GM12878 (cell line): ENCODE measurements at places on chromosomes 7 and 10.

DNA sequence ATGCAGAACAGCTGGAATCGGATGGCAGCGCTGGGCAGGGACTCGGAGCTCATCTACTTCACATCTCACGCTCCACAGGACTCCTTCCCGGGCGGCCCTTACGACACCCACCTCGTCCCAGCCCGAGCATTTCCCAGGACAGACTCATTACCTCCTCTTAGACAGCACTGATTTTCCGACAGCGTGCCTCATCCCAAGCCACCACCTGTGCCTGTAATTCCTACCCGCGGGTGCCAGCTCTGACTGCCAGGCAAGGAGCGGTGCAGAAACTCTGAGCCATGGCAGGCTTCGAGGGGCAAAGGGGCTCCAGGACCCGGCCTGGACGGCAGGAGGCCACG is 25.6 kb downstream of the GPER1 start:
- no peak for DNase-seq

DNA sequence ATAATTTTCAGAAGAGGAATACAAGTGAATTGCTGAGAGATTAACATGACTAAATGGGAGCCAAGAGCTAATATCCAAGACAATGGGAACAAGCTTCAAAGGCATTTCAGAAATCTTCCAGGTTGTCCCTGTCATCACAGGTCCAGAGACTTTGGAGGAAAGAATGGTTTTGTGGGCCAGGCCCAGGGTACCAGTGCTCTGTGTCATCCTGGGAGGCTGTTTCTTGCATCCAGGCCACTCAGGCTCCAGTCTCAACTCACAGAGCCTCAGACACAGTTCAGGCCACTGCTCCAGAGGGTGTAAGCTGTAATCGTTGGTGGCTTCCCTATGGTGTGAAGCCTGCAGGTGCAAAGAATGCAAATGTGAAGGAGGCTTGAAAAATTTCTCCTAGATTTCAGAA is 170.4 kb upstream of the NRG3 start:
- DNase-seq: no peak

DNA sequence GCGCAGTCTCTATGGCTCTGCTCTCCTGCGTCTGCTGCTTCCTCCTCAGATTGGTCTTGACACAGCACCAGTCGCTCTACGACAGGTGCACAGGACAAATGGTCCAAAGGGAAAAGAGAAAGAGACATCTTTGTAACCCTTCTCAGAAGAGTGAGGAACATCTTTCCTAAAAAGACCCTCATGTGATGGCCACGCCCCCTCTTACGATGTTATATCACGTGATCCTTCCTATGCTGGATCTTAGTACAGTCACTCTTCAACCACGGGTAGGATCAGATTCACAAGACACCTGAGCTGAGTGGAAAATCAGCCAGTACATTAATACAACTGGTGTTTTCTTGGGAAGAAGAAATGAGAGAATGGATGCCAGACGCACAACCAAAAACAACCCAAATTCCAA is 262.2 kb upstream of the CELF2 start:
- no peak for DNase-seq

DNA sequence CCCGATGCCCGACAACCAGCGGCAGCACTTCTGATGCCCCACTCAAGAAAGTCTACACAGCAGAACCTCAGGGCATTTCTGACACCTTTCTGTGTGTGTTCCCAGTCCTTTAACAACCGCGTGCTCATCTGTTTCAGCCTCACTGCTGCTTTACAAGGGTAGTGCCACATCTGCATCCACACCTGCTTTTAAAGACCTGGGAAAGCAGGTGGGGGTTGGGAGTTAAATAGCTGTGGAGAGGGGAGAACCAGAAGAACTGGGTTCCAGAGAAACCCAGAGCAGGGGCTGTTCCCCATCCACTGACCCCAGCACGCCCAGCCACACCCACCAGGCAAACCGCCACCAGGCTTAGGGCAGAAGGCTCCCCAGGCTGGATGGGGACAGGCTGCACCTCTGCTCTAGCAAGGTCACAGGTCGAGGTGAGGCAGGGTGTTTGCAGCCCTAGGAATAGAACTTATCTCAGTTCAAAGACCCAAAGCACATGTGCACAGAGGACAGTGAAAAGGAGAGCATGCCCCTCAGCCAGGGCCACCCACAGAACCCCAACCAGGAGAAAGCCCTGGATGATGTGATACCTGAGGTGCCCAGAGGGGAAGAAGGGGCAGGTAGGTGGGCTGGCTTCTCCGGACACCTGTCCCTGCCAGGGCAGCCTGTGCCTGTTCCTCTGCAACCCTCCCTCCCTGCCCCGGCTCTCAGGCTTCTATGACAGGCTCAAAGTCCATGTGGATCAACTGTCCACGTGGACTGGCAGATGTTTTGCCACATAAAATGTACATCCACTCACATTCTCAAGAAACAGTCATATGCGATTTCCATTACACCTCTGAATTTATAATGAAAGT is 51.3 kb downstream of the COBL start:
- no peak for DNase-seq

GRCh38 chr10:64039198-64039597 is 518.0 kb downstream of the REEP3 start:
- peak; percentile 20 for DNase-seq

- DNase-seq: peak; percentile 92
These were observed 10.3 kb upstream of the IFIT1B start for GRCh38 chr10:89367529-89367928.

GRCh38 chr10:90884431-90884830 is 12.7 kb downstream of the RPP30 start:
- no peak for DNase-seq

DNA sequence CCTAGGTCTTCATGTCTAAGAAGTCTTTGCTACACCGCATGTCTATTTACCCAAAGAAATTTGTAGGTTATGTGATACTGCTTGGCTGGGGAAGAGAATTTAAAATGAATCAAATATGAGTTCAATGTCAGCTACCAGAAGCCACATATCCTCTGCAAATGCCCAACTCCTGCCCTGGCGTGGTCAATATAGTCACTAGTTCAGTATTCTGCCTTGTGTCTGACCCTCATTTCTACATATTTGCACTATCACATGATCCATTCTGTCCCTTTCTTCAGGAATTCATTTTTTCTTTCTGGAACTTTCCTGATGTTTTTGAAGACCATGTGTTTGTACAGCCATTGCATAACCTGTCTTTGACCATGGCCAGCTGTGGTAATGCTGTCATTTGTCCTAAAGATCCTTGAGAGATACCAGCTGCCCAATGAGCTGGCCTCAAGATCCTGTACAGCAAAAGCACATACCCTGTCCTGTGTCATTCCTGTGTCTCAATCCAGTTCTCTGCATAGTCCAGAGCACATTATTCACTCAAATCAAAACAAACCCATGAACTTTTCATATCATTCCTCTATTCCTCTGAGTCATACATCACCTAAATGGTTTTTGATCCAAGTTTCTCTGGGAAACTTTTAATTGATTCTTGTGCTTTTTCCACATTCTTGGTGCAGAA is 524.5 kb downstream of the PARD3 start:
- DNase-seq: no peak

- DNase-seq: no peak
These were observed 53.7 kb upstream of the DPYSL4 start for GRCh38 chr10:132133005-132133404.

DNA sequence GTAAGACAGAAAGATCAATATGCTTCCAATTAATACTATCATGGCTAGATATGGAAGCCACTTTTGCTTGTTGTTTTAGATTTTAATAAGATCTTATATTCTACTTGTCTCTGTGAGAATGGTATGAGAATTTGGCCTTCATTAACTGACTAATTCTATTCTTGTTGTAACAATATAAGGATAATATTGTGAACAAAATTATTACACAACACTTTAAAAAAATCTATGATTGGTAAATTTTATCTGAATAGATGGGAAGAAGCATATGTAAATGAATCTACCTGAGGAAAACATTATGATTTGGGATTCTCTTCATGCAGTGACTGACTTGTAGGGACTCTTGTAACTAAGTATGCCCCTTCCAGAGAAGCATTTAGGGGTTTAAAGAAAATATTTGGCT is 308.9 kb upstream of the KCND2 start:
- DNase-seq: no peak
